ENCODE measurements at places on chromosomes 5 and 9. TPM values are rescaled to one million over a fixed set of nuclear protein-coding genes. Genes with fewer than 3 reads are reported as not detected.
A peak's percentile ranks its signal among the peaks of the same experiment; 100 is the strongest.

GRCh38 chr9:112971415-112971814, 40.6 kb downstream of the ZNF883 start:
- DNase-seq = no peak
- H3K4me3 ChIP-seq = no peak overlapping the region
- H3K36me3 ChIP-seq = no peaks in the 10 kb centered on the region
- H3K4me1 ChIP-seq = no peaks in the 10 kb centered on the region

DNA sequence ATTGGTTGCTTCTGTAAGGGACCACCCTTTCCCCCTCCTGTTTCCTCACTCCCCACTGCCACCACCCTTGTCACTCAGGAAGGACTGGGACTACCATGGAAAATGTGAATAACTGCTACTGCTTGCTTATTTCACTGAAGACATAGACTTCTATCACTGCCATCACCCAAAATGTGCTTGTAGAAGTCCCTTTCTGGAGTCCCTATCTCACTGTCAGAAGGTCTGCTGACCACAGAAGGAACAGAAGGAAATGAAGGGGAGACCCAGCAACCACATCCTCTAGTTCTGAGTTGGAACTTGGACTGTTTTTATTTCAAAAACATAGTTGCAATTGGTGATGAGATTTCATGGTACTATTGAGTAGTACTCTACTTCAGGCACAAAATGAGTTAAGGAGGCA, 122.5 kb downstream of the NPR3 start:
- no peak overlapping the region for H3K27ac ChIP-seq
- H3K36me3 ChIP-seq = no peaks in the 10 kb centered on the region
- H3K4me3 ChIP-seq = no peak overlapping the region

GRCh38 chr5:179314606-179315355, 30.5 kb downstream of the ADAMTS2 start:
- peak overlapping the region; percentile 67 for H3K27ac ChIP-seq
- H3K27me3 ChIP-seq = no peaks in the 10 kb centered on the region
- no peak overlapping the region for H3K4me3 ChIP-seq
- DNase-seq = peak; percentile 59
- no peaks in the 10 kb centered on the region for H3K36me3 ChIP-seq

GRCh38 chr5:120014535-120014934, 385.2 kb downstream of the FAM170A start:
- H3K4me1 ChIP-seq = no peaks in the 10 kb centered on the region
- H3K4me3 ChIP-seq = no peak overlapping the region
- H3K36me3 ChIP-seq = no peaks in the 10 kb centered on the region
- H3K27ac ChIP-seq = no peak overlapping the region
- DNase-seq = no peak
- H3K27me3 ChIP-seq = no peaks in the 10 kb centered on the region

GRCh38 chr5:138943599-138944173, 68.6 kb upstream of the LRRTM2 start:
- H3K27me3 ChIP-seq = no peaks in the 10 kb centered on the region
- no peaks in the 10 kb centered on the region for H3K4me1 ChIP-seq
- DNase-seq = no peak
- no peak overlapping the region for H3K4me3 ChIP-seq
- peaks cover 24% of the 10 kb centered on the region for H3K36me3 ChIP-seq

DNA sequence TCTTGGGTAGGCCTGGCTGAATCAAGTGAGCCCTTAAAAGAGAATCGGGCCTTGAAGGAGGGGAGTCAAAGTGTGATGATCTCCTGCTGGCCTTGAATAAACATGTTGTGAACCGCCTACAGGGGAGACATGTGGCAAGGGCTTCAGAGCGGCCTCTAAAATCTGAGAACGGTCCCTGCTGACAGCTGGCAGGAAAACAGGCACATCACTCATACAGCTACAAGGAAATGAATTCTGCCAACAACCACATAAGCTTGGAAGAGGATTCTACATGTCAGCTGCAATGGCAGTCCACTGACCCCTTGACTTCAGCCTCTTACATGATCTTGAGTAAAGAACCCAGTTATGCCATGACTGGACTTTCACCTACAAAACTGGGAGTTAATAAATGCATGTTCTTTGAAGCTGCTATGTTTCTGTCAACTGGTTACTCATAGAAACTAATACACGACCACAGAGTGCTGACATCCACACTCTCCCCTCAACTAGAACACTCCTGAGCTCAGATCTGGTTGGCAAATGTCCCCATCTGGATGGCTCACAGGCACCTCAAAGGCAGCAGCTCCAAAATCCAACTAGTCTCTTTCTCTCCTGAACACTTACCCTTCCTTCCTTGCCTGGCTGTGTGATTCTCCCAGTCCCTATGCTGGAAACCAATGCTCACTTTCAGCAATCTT, 333.1 kb downstream of the ASTN2 start:
- no peak for DNase-seq
- no peaks in the 10 kb centered on the region for H3K36me3 ChIP-seq
- no peak overlapping the region for H3K4me3 ChIP-seq
- H3K27me3 ChIP-seq = no peaks in the 10 kb centered on the region
- H3K27ac ChIP-seq = no peak overlapping the region
- H3K4me1 ChIP-seq = no peaks in the 10 kb centered on the region

DNA sequence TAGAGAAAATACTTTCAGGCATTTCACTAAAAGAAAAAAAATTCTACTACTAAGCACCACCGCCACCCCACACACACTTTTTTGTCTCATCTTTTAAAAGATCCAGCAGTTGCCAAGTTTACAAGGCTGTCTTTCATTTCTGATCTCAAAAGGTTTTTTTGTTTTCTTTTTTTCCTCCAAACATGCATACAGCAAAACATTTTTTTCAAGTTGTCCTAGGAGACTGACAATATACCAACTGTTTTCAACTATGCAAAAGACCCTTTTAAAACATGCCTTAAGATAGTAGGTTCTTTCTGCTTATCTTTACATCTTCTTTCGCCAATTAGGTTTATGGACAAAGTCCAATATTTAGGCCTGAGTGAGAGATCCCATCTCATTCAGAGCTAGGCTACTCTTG, 65.2 kb downstream of the HMHB1 start:
- no peaks in the 10 kb centered on the region for H3K27me3 ChIP-seq
- no peak for DNase-seq
- H3K36me3 ChIP-seq = no peaks in the 10 kb centered on the region
- no peaks in the 10 kb centered on the region for H3K4me1 ChIP-seq
- no peak overlapping the region for H3K27ac ChIP-seq
- no peak overlapping the region for H3K4me3 ChIP-seq

DNA sequence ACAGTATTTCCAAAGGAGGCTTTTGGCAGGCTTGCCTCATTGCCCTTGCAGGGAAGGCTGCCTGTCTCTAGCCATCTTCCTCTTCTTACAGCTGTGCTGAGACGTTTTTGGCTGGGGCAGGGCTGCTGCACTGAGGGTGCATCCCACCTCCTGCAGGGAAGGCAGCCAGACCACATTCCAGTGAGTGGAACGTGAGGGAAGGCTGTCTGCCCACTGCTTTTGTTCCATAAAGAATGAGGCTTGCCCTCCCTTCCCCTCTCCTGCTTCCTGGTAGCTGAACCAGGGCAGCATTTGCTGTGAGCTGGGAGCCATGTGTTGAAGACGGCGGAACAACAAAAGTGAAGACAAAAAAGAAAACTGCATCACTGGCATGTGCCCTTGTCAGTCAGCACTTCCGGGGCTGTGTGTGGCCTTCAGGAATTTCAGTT, 16.8 kb downstream of the MGAT1 start:
- no peaks in the 10 kb centered on the region for H3K27me3 ChIP-seq
- peak overlapping the region; percentile 85 for H3K27ac ChIP-seq
- no peak for DNase-seq
- H3K36me3 ChIP-seq = peaks cover 25% of the 10 kb centered on the region
- H3K4me1 ChIP-seq = peaks cover 33% of the 10 kb centered on the region

GRCh38 chr5:78359831-78360673, at the start of gene SCAMP1:
Gene SCAMP1, plus strand, starts transcription at chr5:78360617. Its CDS starts 55 bp downstream, at chr5:78360672.
- H3K27me3 ChIP-seq = no peaks in the 10 kb centered on the region
- peak; percentile 93 for DNase-seq
- no peaks in the 10 kb centered on the region for H3K36me3 ChIP-seq
- H3K4me1 ChIP-seq = peaks cover 28% of the 10 kb centered on the region
- peak within 1 kb of the TSS; percentile 90 for H3K27ac ChIP-seq
- H3K4me3 ChIP-seq = peak within 1 kb of the TSS; percentile 81

DNA sequence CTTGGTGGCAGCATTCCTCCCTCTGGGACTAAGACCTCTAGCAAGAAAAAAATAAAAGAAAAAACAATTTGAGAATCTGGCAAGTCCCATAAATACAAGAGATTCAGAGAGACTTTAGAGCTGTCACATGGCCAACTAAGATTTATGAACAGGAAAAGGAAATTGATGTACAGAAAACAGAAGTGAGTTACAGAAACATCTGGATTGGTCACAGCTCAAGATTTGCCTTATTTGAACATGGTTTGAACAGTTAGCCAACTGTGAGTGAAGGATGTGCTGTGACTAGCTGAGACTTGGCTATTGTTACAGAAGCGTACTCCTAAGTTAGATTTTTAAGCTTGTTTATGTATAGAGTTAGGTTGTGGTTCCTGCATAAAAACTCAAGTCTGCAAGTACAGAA, 340.2 kb downstream of the SLCO4C1 start:
- no peak for DNase-seq
- H3K4me3 ChIP-seq = no peak overlapping the region
- H3K27ac ChIP-seq = no peak overlapping the region
- H3K4me1 ChIP-seq = no peaks in the 10 kb centered on the region
- H3K27me3 ChIP-seq = no peaks in the 10 kb centered on the region

DNA sequence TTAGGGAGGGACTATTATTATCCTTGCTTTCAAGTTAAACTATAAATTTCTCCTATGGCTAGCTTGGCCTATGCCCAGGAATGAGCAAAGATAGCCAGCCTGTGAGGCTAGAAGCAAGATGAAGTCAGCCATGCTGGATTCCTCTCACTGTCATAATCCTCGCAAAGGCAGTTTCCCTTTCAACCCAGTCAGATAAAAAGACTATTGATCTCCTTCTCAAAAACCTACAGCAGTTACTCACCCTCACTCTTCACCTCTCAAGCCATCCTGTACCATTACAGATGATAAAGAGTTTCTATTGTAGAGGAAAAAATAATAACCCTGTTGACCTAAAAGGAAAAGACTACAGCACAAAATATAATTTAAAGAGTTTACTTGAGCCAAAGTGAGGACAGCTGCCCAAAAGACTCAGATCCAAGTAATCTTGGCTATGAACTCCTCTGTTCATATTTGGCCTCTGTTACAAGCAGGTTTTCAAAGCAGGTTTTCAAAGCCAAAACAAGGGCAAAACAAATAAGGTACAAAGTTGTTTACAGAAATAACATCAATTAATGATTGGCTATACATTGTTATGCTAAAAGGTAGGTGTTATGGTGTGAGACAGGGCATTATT, 41.7 kb downstream of the KCNV2 start:
- no peaks in the 10 kb centered on the region for H3K27me3 ChIP-seq
- H3K36me3 ChIP-seq = no peaks in the 10 kb centered on the region
- H3K4me3 ChIP-seq = no peak overlapping the region
- H3K4me1 ChIP-seq = no peaks in the 10 kb centered on the region
- H3K27ac ChIP-seq = no peak overlapping the region

DNA sequence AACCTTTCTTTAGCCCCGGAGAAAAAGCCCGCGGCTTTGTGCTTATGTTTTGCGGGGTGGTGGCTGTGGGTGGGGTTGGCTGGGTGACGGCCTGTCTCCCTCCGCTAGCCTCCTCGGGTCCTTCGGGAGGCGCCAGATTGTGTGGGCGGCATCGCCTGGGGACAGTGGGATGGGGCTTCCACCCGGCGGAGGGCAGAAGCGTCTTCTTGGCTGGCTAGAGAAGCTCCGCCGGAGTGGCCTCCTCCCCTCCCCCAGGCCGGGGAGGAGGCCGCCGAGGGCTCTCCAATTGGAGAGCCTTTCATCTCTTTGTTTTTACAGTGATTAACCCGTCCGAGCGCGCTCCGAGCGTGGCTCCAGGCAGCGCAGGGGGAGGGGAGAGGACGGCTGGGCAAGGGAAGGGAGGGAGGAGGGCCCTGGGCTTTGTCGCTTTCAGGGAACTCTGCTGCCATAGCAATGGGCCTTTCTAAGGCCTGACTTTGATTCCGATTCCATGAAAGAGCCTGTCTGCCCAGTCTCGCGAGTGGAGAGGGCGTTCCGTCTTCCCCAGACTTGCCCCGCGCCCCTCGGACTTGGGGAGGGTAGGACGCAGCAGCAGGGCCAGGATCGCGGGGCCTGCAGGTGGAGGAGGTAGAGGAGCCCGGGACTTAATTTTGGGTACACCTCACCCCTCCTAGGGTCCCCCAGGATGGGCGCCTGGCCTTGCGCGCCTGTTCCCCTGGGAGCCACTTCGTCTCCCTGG, 36.7 kb upstream of the TIFAB start:
- H3K36me3 ChIP-seq = no peaks in the 10 kb centered on the region
- peaks cover 44% of the 10 kb centered on the region for H3K4me1 ChIP-seq
- peaks cover 43% of the 10 kb centered on the region for H3K27me3 ChIP-seq
- no peak for DNase-seq
- no peak overlapping the region for H3K27ac ChIP-seq

DNA sequence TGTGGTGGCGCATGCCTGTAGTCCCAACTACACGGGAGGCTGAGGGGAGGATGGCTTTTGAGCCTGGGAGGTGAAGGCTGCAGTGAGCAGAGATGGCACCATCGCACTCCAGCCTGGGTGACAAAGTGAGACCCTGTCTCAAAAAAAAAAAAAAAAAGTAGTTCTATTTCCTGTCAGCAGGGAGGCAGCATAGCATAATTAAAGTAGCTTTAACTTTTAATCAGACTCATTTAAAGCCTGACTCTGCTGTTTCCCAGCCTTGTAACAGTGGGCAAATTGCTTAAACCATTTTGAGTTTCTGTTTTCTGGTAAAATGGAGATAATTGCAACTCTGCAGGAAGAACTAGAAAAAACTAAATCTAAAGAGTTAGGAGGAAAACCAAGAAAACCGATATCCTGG, 31.2 kb downstream of the CNOT6 start:
- no peaks in the 10 kb centered on the region for H3K27me3 ChIP-seq
- no peak for DNase-seq
- no peak overlapping the region for H3K4me3 ChIP-seq
- peaks cover 7% of the 10 kb centered on the region for H3K36me3 ChIP-seq
- H3K4me1 ChIP-seq = peaks cover 19% of the 10 kb centered on the region

GRCh38 chr5:170751631-170752030, 31.9 kb upstream of the GABRP start:
- peak; percentile 69 for DNase-seq
- no peak overlapping the region for H3K27ac ChIP-seq
- no peaks in the 10 kb centered on the region for H3K36me3 ChIP-seq

DNA sequence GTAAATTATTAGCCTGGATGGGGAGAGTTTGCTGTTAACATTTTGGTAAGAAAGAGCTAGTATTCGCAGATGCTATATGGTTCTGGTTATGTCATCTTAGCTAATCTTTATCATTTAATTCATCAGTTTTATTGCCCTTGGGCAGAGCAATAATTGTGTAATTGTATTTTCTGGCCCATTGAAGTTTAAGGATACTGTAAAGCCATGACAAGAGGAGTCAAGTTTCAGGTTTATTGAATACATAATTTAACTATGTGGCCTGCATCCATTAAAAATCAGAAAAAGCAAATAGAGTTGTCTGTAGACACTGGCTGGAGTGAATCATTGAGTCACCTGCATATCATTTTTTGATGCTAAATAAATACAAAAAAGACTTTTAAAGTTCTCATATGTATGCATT, 255.8 kb downstream of the PRELID2 start:
- H3K27me3 ChIP-seq = no peaks in the 10 kb centered on the region
- H3K4me1 ChIP-seq = no peaks in the 10 kb centered on the region
- H3K27ac ChIP-seq = no peak overlapping the region
- no peaks in the 10 kb centered on the region for H3K36me3 ChIP-seq
- no peak overlapping the region for H3K4me3 ChIP-seq

- H3K27me3 ChIP-seq = no peaks in the 10 kb centered on the region
- no peak overlapping the region for H3K27ac ChIP-seq
- H3K4me1 ChIP-seq = peaks cover 9% of the 10 kb centered on the region
- peaks cover 12% of the 10 kb centered on the region for H3K36me3 ChIP-seq
Observed at GRCh38 chr9:123046406-123047195, 13.1 kb downstream of the GPR21 start.

TAS2R1 gene
- not detected for total RNA-seq

SV2C gene
- 0.23 TPM for total RNA-seq

MAP1B gene
- 65.8 TPM for total RNA-seq

AKNA gene
- total RNA-seq = 10.5 TPM

ZNF883 gene
- 0.97 TPM for total RNA-seq

LARP1 gene
- total RNA-seq = 127 TPM
